Lower lobe of right lung (tissue), 2 donors: ENCODE measurements at places on chromosomes 12 and 14.

DNA sequence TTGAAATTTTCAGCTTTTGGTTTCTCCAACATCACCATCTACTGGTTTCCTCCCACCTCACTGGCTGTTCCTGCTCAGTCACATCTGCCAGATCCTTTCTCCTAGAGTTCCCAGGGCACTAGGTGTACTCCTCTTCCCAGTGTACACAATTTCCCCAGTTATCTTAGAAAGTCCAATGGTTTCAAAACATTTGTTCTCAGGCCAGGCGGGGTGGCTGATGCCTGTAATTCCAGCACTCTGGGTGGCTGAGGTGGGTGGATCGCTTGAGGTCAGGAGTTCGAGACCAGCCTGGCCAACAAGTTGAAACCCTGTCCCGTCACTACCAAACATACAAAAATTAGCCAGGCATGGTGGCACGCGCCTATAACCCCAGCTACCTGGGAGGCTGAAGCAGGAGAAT lies 60.7 kb downstream of the SPPL3 start:
- no peak overlapping the region for H3K27ac ChIP-seq
- no peaks in the 10 kb centered on the region for H3K27me3 ChIP-seq
- peaks cover 41% of the 10 kb centered on the region for H3K4me1 ChIP-seq
- H3K36me3 ChIP-seq = no peaks in the 10 kb centered on the region
- no peak for DNase-seq

- DNase-seq = no peak
- no peak overlapping the region for H3K4me3 ChIP-seq
- H3K36me3 ChIP-seq = no peaks in the 10 kb centered on the region
Measured at GRCh38 chr12:69666798-69667197, 32.3 kb downstream of the BEST3 start.

GRCh38 chr12:11762723-11763326 lies 113.4 kb downstream of the ETV6 start:
- H3K4me3 ChIP-seq = no peak overlapping the region
- peaks cover 77% of the 10 kb centered on the region for H3K4me1 ChIP-seq
- no peaks in the 10 kb centered on the region for H3K27me3 ChIP-seq
- DNase-seq = no peak
- H3K36me3 ChIP-seq = peaks cover under 1% of the 10 kb centered on the region

DNA sequence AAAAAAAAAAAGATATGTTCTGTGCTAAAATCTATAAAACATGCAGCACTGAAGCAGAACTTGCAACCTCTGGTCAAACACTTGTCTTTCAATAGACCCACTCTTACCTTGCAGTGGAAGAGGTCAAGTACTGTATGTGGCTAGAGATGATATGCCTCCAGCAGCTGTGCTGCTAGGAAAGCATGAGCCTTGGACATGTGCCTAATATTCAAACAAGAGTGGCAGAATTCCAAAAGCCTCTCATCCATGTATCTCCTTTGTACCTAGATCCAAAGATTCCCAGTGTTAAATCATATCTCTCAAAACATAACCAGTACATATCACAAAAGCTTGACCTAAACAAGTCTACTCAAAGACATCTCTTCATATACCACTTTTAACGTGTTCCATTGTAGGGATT lies 105.0 kb upstream of the CPNE8 start:
- H3K27me3 ChIP-seq = no peaks in the 10 kb centered on the region
- H3K4me3 ChIP-seq = no peak overlapping the region
- no peak overlapping the region for H3K27ac ChIP-seq
- DNase-seq = no peak

- no peaks in the 10 kb centered on the region for H3K36me3 ChIP-seq
- no peak overlapping the region for H3K4me3 ChIP-seq
- no peaks in the 10 kb centered on the region for H3K27me3 ChIP-seq
- H3K4me1 ChIP-seq = peaks cover 24% of the 10 kb centered on the region
- H3K27ac ChIP-seq = no peak overlapping the region
Measured at GRCh38 chr12:81083906-81084513, 6.1 kb downstream of the ACSS3 start.
